CD4-positive, alpha-beta T cell treated with Interleukin-2 at 100 ng/mL for 4 hours (primary cell): ENCODE measurements at places on chromosomes 4 and X.

- DNase-seq = no peak
Observed at GRCh38 chrX:27728291-27728690, 79.5 kb upstream of the MAGEB10 start.

GRCh38 chr4:183636503-183636902 lies 22.5 kb downstream of the RWDD4 start:
- DNase-seq = no peak

DNA sequence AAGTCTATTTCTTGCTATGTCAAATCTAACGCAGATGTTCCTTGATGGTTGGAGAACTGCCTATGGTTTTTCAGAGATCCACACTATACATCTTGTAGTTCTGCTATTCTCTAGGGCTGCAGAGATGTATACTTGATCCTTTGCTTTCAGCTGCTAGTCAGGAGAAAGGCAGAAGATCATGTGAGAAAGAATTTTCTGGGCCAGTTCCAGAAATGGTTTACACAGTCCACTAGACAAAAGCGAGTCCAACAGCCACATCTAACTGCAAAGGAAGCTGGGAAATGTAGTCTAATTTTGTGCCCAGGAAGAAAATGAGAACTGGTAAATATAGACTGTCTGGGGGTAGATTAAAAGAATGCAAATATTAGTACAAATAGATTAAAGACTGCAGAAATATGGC lies 394.3 kb upstream of the SLIT2 start:
- no peak for DNase-seq

GRCh38 chr4:110472583-110473329 lies 3.2 kb upstream of the ENPEP start:
- no peak for DNase-seq

DNA sequence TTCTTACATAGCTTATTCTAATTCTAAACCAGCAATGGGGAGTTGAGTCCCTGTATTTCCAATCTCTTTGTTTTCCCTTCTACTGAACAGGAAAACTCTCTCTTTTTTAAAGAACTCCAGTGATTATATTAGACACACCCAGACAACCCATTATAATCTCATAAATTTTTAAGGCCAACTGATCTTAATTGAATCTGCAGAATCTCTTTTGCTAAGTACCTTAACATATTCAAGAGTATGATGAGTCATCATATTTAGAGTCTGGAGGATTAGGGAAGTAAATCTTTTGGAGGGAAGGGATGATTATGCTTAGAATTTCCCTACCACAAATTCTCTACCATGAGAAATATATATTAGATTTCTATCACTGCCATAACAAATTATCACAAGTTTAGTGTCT lies 705.1 kb downstream of the CENPC start:
- no peak for DNase-seq

GRCh38 chrX:63661676-63662075 lies 123.3 kb downstream of the ARHGEF9 start:
- DNase-seq = no peak

GRCh38 chr4:184817494-184818215 lies 8.1 kb downstream of the ACSL1 start:
- DNase-seq = no peak

DNA sequence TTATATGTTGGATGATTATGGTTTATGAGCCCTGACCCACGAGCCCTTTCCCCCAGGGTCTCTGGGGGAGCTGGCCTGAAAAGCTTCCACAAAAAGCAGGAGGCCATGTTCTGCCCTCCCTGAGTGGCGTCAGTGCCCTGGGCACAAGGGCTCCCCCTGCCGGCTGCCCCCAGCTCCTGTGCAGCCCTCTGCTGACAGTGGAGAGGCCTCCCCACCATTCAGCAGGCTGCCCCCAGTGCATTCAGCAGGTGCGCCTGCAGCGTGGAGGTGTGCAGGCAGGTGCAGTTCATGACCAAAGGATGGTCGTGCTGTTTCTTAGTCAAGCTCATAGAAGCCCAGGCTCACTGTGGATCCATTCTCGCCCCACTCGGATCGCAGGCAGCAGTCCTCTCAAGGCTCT lies 12.5 kb upstream of the S100P start:
- no peak for DNase-seq

DNA sequence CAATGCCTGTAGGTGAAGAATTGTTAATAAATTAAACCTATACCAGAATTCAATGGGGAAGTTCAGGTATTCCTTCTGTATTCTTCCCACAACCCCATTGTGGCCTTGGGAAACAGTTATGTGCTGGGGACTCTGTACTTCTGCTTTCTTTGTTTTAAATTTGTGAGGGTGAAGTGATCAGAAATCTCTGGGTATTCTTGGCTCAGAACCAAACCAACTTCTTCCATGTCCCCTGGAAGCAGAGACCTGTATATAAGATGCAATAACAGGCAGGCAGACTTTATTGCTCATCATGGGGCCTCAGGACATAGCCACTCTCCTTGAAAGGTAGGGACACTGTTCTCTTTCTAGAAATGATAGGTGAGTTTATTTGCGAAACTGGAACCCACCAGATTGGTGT lies 19.8 kb upstream of the USP27X start:
- DNase-seq = no peak

DNA sequence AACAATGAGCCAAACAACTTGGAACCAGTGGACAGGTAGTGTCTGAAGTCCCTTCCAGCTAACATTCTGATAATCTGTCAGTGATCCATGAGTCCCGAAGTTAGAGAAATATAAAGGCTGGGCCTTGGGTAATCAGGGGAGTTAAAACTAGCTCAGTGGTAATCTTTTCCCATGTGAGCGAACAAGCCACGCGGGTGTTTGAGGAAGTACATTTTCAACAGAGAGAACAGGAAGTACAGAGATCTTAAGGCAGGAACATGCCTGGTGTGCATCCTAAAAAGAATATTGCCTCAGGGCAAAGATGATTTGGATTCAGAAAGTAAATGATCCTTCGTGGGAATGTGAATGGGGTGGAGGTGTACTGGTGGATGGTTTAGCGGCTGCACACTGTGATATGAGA lies 42.9 kb downstream of the FNIP2 start:
- peak; percentile 15 for DNase-seq

GRCh38 chr4:180587379-180587778 lies 1655.8 kb upstream of the TENM3 start:
- DNase-seq = no peak

DNA sequence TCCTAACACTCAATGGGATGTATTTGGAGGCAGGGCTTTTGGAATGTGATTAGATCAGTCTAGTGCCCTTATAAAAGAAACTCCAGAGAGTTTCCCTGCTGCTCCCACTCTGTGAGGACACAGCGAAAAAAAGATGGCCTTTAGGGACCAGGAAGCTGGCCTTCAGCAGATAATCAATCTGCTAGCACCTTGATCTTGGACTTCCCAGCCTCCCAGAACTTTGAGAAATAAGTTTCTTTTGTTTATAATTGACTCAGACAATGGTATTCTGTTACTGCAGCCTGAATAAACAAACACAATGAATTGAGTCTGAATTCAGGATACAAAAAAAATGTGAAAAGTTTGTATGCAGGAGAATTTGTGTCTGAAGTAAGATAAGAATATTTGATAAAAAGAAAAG lies 842.1 kb downstream of the FSTL5 start:
- no peak for DNase-seq

- DNase-seq = no peak
Observed at GRCh38 chr4:79296768-79297428, 29.0 kb downstream of the NAA11 start.

DNA sequence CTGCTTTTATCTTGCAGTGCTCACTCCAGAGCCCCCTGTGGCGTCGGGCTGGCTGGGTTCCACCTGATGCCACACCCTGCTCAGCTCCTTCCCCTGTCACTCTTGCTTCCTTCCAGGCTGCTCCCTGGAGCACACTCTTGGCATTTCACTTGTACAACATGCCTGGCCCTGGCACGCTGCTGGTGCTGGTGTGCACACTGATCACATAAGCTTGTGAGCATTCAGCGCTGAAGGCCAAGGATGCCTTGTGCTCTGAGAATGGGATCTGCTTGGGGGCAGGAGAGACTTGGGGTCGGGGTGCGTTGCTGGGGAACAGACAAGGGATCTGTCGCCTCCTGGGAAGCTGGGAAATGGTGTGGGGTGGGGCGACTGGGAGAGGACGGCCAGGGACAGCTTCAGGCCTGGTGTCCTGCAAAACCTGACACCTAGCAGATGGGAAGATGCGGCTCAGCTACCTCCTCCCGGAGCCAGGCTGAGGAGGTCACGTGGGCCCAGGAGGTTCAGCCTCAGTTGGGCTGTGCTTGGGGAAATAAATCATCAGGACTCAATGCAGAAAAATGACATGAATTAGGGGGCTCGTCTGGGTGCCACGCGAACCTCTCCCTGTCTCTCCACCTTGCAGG lies 108.5 kb downstream of the PHKA2 start:
- no peak for DNase-seq

- no peak for DNase-seq
Observed at GRCh38 chr4:15811703-15812337, 33.7 kb downstream of the CD38 start.

DNA sequence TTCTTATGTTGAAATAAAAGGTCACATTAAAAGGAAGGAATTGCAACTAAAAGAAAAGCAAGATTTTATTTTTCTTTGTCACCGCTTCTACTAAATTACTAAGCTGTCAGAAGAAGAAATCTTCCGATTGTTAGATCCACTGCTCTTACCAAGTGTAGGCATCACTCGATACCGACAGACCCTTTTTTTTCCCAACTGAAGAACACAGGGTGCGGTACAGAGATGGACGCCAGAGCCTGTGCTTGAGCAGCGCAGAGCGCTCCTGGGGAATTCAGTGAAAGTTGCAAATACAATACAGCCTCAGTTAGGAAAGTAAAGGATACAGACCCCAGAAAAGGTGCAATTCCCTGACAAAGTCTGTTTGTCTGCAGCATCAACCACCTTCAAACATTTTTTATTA lies 94.9 kb upstream of the WDR17 start:
- DNase-seq = no peak

DNA sequence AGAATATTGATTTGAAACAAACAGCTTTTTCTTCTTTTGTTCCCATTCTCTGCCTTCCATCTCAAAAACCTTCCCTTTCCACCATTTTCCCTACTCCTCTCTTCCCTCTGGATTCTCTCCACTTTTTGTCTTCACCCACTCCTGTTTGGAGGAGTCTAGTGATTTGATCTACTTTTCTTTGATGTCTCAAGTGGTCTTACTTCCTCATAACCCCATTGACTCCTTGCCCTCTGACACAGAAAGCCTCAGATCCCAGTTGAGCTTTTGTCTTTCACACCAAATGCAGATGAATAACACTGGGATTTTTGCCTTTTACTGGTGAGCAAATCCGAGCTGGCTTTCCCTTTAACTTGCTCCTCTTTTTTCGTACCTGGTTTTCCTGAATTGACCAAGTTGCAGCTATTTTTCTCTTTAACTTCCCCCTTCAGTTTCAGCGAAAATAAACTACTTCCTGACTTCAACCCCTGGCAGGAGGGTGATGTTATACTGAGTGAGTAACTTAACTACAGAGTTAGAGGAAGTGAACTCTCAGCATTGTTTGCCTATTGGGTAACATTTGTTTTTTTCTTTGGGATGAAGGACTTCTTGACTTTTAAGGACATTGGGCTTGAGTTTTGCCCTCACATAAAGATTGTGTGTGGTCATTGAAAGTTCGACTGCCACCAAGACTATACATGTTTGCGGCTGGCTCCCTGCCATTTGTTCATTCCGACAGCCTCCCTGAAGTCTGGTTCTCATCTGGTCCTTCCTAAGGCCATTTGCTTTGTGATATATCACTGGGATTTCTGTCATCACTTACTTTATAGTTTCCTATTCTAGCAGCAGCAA lies 392.8 kb upstream of the NR3C2 start:
- DNase-seq = no peak

- no peak for DNase-seq
Observed at GRCh38 chr4:23922013-23922412, 32.2 kb upstream of the PPARGC1A start.

GRCh38 chr4:73885574-73886267 lies 16.5 kb downstream of the CXCL1 start:
- no peak for DNase-seq

GRCh38 chr4:99088023-99088449 lies 552 bp downstream of the ADH5 start:
- peak; percentile 18 for DNase-seq

- DNase-seq = no peak
Observed at GRCh38 chr4:3510481-3510880, 21.7 kb downstream of the LRPAP1 start.

DNA sequence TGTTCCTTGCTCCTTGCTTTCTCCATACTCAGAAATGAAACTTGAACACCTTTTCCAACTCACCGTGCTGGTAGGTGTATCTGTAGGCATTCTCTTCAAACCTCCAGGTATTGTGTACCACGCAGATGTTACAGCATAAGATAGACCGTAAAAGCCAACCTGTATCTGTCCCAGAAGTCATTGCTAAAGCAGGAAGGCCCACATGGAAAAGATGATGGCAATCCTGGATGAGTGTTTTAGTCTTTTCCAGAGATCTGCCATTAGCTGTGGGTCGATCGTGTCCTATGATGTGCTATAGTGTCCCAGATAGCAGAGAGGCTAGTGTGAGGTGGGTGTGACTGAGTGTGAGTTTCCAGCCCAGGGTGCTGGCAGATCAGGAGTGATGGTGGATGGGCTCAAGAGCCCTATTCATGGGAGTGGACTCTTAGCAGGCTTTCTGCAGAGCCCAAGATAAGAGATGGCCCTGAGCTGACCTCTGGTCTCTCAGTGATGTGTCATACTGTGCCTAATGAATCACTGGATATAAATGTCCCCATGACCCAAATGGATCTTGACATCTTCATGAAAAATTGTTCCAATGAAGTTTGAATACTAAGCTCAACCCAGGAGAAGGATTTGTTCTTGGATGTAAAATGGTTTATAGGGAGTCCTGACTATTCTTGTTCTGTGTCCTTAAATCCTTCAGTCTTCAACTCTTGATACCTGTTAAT lies 69.1 kb upstream of the WDR1 start:
- DNase-seq = no peak

- DNase-seq = no peak
Observed at GRCh38 chr4:25107827-25108516, 52.3 kb downstream of the SEPSECS start.

- no peak for DNase-seq
Observed at GRCh38 chrX:109299091-109299490, 182.8 kb downstream of the GUCY2F start.

DNA sequence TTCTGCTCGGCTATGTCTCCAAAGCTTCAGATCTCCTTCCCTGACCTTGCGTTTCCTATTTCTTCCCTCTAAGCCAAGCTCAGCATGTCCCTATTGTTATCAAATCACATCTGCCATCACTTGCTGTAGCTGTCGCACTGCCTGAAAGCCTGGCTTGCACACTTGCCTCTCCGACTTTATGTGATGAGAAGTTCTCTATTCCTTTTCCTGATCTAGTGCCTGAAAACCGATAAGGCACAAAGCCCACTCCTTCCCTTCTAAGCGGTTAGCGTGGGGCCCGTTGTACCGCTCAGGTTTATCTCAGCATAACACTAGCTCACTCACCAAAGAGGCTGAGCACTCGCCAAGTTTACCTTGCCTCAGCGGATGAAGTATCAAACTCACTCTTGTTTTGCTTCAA lies 816 bp downstream of the NMU start:
- no peak for DNase-seq

DNA sequence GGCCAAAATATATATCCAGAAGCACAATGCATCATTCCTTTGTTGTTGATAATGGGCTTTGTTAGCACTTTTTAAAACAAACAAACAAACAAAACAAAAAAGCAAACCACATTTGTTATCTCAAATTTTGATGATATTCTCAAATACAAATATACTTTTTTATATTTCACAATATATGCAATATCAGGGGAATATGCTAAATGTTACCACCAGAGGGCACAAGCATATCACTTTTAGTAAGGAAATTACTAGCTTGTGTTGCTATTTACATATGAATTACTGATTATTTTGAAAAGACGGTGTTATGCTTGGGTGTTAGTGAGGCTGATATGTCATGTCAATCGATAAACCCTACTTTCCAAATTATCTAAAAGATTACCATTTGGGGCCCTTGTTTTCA lies 29.1 kb downstream of the RIPPLY1 start:
- peak; percentile 22 for DNase-seq
